ENCODE measurements at places on chromosomes 3 and 15. TPM values are rescaled to one million over a fixed set of nuclear protein-coding genes. Genes with fewer than 3 reads are reported as not detected.

The EPHB1 gene
- 6.3 TPM for total RNA-seq

The PLA2G4B gene
- total RNA-seq: 8.4 TPM

The MAP6D1 gene
- total RNA-seq: 0.85 TPM

The AVEN gene
- total RNA-seq: 7.5 TPM

The GOLGA8Q gene
- total RNA-seq: 3.0 TPM

The CPNE9 gene
- total RNA-seq: not detected

The CFAP91 gene
- 18.7 TPM for total RNA-seq

The MOBP gene
- 0.14 TPM for total RNA-seq

The MYLK gene
- 172 TPM for total RNA-seq

DNA sequence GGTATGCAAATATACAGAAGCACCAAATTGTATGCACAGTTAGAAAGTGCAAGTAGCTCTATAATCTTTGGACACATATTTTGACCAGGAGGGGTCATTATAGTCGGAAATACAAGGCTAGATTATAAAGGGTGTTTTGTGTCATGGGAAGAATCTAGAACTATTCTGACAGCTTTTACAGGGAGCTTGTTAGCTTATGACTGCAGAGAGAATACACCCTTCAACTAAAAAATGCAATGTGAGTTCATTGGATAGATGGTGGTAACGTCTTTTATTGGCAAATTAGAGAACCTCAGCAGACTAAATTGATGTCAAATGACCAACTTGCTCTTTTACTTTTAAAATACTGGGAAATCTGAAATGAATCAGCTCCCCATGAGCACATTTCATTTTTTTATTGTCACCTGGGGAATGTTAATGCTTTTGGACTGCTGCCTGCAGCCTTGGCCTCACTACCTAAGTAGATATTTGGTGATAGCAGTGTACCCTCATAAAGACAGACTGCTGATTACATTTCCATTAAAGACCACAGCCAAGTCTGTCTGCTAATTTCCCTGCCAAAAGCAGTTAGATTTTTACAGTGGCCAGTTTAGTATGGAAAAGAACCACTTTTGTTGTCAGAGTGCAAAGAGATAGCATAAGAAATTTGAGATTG, 515.9 kb upstream of the DPPA4 start:
- H3K4me3 ChIP-seq: no peak overlapping the region
- no peaks in the 10 kb centered on the region for H3K4me1 ChIP-seq
- H3K36me3 ChIP-seq: no peaks in the 10 kb centered on the region
- H3K27me3 ChIP-seq: no peaks in the 10 kb centered on the region

DNA sequence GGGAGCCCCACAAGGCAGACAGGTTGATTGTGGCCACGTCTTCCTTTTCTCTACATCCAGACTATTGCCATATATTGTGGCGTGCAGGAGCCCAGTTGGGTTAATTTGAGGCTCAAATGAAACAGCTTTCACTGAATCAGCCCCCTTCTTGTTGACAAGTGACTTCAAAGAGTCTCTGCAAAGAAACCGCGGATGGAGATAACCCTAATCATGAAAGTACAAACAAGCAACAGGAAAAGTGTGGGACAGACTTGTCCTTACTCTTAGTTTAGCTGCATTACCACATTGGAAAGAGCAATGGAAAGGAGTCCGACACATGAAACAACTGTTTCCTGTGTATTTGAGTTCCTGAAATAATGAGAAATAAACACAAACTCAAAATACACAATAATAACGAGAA, 3.3 kb downstream of the TMEM40 start:
- H3K27me3 ChIP-seq: no peaks in the 10 kb centered on the region
- H3K36me3 ChIP-seq: no peaks in the 10 kb centered on the region
- H3K4me1 ChIP-seq: peaks cover 11% of the 10 kb centered on the region
- no peak overlapping the region for H3K27ac ChIP-seq

- no peak for DNase-seq
- H3K27ac ChIP-seq: no peak overlapping the region
- H3K27me3 ChIP-seq: no peaks in the 10 kb centered on the region
- H3K4me3 ChIP-seq: no peak overlapping the region
- no peaks in the 10 kb centered on the region for H3K36me3 ChIP-seq
Observed at GRCh38 chr3:177461765-177462164, 264.5 kb upstream of the TBL1XR1 start.

GRCh38 chr15:52153900-52154895, 37.0 kb downstream of the GNB5 start:
- H3K4me3 ChIP-seq: no peak overlapping the region
- H3K27ac ChIP-seq: no peak overlapping the region
- no peak for DNase-seq
- H3K27me3 ChIP-seq: no peaks in the 10 kb centered on the region
- H3K36me3 ChIP-seq: peaks cover 3% of the 10 kb centered on the region
- H3K4me1 ChIP-seq: no peaks in the 10 kb centered on the region

DNA sequence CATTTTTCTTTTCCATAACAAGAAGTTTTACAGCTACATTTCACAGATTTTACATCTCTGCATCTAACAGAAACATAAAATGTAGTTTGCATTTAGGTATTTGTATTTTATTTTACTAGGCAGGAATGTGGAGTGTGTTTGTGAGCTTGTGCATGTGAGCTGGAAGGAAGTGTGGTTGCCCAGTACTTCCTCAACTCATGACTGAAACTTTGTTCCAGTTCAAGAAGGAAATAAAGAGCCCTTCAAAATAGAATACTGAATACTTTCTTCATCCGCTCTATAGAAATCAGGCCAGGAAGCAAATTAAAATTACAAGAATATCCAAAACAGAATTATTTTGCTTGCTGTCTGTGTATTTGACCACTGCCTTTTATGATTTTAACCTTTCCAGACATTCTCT, 81.3 kb downstream of the CHL1 start:
- no peak overlapping the region for H3K27ac ChIP-seq
- H3K4me1 ChIP-seq: no peaks in the 10 kb centered on the region
- no peak overlapping the region for H3K4me3 ChIP-seq
- no peaks in the 10 kb centered on the region for H3K27me3 ChIP-seq
- H3K36me3 ChIP-seq: no peaks in the 10 kb centered on the region

DNA sequence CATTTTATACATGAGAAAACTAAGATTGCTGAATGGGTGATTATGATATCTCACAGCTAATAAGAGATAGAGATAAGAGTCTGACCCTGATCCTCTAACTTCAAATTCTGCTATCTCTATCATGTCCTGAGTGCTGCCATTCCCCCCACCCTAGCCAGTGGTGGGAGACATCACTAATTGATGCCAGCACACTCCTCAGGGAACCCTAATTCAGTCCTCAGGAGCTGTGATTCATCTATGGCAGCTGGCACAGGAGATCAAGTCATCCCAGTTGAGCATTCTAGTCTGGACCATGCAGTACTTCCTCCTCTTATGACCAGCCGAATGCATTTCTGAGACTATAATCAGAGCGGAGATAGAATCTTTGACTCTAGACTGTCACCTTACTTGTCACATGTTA, 71.9 kb downstream of the SYNM start:
- DNase-seq: no peak
- H3K27me3 ChIP-seq: no peaks in the 10 kb centered on the region
- H3K27ac ChIP-seq: no peak overlapping the region
- no peaks in the 10 kb centered on the region for H3K36me3 ChIP-seq
- H3K4me1 ChIP-seq: peaks cover 56% of the 10 kb centered on the region

DNA sequence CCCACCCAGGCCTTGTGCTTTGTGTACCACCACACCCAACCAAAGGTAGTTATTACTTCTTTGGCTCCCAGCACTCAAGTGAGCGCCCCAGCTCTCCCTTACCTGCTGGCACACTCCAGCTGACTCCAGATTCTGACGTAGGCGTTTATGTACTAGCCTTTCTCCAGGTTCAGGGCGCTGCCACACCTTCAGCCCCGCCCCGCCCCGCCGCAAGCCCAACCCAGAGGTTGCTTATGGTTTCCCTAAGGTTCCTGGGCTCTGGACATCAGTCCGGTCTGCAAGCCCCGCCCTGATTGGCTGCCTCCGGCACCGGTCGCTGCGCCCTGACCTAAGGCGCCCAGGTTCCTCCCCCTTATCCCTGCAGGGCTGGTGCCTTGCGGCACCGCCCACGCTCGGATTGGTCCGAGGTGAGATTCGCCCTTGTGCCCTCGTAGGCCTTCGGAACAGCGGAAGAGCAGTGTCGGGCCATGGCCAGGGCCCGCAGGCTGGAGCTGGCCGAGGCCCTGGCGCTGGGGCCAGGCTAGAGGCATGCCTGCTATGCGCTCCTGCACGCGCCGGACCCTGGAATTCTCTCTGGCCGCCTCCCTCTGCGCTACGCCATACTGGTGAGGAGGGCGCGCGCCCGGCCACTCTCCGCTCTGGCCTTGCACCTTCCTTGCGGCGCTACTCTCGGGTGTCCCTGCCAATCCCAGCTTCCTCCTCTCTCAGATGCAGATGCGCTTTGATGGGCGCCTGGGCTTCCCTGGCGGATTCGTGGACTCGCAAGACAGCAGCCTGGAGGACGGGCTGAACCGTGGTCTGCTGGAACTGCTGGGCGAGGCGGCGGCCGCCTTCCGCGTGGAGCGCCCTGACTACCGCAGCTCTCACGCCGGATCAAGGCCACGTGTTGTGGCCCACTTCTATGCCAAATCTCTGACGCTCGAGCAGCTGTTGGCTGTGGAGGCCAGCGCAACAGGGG, 19.8 kb upstream of the NUDT16 start:
- peak overlapping the region; percentile 45 for H3K4me3 ChIP-seq
- no peaks in the 10 kb centered on the region for H3K36me3 ChIP-seq
- DNase-seq: peak; percentile 61
- H3K4me1 ChIP-seq: no peaks in the 10 kb centered on the region

GRCh38 chr3:133792171-133792763, 13.3 kb upstream of the SRPRB start:
- H3K27me3 ChIP-seq: peaks cover 5% of the 10 kb centered on the region
- DNase-seq: no peak
- no peaks in the 10 kb centered on the region for H3K4me1 ChIP-seq
- H3K36me3 ChIP-seq: no peaks in the 10 kb centered on the region
- no peak overlapping the region for H3K27ac ChIP-seq

DNA sequence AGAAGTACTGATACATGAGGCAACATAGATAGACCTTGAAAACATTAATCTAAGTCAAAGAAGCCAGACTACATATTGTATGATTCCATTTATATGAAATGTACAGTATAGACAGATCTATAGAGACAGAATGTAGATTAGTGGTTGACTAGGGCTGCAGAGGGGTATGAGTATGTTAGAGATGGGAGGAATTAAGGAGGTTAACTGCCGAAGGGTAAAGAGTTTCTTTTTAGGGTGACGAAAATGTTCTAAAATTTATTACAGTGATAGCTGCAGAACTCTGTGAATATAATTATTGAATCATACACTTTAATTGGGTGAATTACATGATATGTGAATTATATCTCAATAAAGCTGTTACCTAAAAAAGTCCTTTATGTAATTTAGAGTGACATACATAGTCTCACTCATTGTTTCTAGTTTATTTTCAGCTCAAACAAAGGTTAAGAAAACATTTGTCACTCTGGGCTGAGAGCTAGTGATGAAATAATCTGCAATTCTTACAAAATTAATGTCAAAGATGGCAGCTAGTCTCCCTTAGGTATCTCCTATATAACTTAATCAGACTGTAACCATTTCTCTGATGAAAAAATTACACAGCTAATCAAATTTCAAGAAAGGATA, 61.4 kb downstream of the DENND4A start:
- no peaks in the 10 kb centered on the region for H3K27me3 ChIP-seq
- no peaks in the 10 kb centered on the region for H3K4me1 ChIP-seq
- no peak overlapping the region for H3K4me3 ChIP-seq
- peaks cover 12% of the 10 kb centered on the region for H3K36me3 ChIP-seq

DNA sequence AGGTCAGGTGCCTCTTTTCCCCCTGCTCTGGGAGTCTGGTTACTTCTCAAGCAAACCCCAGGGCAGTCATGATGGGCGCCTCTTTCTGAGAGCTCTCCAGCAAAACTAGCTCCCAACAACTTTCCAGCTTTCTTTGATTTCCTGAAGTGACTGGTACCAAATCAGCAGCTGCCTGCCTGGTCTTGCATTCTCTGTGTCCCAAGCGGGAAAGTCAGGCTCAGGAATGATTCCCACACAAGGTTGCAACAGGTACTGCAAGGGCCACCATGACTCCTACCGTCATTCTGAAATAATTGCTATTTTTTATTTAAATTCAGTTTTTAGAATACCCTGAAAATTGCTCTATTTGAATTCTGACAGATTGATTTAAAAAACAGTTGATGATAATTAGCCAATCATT, 658.7 kb downstream of the SQOR start:
- DNase-seq: no peak
- peaks cover 9% of the 10 kb centered on the region for H3K4me1 ChIP-seq
- no peak overlapping the region for H3K4me3 ChIP-seq
- H3K27ac ChIP-seq: no peak overlapping the region

DNA sequence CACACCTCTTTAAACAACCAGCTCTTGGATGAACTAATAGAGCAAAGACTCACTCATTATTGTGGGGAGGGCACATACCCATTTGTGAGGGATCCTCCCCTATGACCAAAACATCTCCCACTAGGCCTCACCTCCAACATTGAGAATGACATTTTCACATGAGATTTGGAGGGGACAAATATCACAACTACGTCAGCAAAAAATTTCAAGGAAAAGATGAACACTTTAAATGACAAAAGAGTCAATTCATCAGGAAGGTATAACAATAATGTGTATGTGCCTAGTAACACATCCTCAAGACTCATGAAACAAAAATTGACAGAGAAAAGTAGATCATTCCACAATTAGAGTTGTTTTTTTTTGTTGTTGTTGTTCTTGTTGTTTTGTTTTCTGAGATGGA, 38.4 kb upstream of the CHD2 start:
- no peak overlapping the region for H3K27ac ChIP-seq
- no peaks in the 10 kb centered on the region for H3K27me3 ChIP-seq
- no peak for DNase-seq
- H3K4me1 ChIP-seq: no peaks in the 10 kb centered on the region

DNA sequence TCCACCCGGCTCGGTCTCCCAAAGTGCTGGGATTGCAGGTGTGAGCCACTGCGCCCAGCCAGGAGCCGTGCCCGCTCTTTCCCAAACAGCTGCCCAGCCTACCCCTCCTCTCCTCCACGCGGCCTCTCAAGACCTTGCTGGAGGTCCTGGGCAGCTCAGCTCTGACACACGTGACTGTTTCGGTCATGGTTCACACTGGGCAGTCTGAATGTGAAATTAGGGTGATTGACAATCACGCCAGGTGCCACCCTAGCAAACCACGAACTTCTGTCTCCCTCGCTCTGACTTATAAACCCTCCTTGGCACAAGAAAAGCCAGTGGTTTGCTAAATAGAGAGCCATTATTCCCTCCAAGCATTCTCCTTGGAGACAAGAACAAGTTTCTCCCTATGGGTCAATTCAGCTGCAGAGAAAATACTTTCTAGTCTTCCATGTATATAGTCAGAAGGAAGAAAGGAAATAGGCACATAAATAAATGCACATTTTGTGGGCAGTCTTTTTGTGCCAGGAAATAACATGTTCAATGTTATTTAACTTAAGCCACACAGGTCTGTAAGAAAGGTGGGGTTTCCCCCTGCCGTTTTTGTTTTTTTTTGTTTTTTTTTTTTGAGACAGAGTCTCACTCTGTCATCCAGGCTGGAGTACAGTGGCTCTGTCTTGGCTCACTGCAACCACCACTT, 121.9 kb upstream of the MEF2A start:
- DNase-seq: no peak
- no peaks in the 10 kb centered on the region for H3K36me3 ChIP-seq
- H3K27ac ChIP-seq: peak overlapping the region; percentile 10
- no peaks in the 10 kb centered on the region for H3K27me3 ChIP-seq
- H3K4me3 ChIP-seq: no peak overlapping the region
- H3K4me1 ChIP-seq: peaks cover 13% of the 10 kb centered on the region

All from lung (tissue), 17 donors.